ENCODE measurements at places on chromosomes 11 and 22.

GRCh38 chr22:21009638-21010425 lies 5.1 kb upstream of the P2RX6 start:
- DNase-seq = no peak

- no peak for DNase-seq
Measured at GRCh38 chr11:43736502-43737200, 56.1 kb downstream of the HSD17B12 start.

GRCh38 chr11:134339756-134340155 lies 8.0 kb downstream of the GLB1L2 start:
- DNase-seq = no peak

DNA sequence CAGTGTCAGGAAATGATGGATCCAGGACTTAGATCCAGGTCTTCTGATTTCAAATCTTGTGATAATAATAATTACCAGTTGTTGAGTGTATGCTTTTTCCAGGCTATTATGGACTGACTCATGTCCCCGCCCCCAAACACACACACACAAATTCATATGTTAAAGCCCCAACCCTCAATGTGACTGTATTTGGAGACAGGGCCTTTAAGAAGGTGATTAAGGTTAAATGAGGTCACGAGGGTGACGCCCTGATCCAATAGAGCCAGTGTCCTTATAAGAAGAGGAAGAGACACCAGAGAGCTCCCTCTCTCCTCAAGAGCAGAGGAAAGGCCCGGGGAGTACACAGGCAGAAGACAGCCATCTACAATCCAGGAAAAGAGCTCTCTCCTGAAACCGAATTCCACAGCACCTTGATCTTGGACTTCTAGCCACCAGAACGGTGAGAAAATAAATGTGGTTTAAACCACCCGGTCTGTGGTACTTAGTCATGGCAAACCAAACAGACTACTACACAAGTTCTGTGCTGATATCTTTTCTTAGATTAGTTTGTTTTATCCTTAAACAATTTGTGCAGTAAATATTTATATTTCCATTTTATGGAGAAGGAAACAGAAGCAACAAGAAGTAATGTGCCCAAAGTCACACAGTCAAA lies 8.2 kb downstream of the TMPRSS5 start:
- no peak for DNase-seq

DNA sequence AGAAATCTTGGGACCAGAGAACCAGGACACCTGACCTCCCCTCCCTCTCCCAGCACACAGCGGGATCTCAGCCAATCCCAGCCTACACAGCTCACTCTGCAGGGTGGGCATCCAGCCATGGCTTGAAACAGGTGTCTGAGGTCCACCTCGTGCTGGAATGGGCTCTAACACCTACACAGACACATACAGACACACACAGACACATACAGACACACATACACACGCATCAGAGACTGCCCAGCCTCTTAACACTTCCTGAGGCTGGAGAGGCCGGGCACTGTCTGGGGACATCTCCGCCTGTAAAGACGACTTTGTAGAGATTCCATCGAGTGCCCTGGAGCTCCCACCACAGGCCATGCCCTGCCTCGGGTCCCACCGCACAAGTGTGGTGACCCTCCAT lies 36.7 kb downstream of the CAPN1 start:
- no peak for DNase-seq

GRCh38 chr22:19182472-19183157 lies 4.1 kb upstream of the SLC25A1 start:
- DNase-seq = no peak

DNA sequence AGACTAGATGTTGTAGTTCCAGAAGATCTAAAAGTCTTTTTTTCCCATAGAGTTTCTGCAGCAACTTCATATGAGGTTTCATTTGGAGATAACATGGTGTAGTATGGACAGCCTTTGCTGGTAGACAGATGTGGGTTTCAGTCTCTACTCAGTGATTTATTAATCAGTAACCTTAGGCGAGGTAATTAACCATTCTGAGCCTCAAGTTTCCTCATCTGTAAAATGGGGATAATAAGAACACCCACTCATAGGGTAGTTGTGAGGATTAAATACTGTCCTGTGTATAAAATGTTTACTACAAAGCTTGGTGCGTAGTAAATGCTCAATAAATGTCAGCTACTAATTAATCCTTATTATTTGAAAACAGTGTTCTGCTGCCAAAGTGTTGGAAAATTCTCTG lies 16.8 kb downstream of the POU2F3 start:
- DNase-seq = no peak

DNA sequence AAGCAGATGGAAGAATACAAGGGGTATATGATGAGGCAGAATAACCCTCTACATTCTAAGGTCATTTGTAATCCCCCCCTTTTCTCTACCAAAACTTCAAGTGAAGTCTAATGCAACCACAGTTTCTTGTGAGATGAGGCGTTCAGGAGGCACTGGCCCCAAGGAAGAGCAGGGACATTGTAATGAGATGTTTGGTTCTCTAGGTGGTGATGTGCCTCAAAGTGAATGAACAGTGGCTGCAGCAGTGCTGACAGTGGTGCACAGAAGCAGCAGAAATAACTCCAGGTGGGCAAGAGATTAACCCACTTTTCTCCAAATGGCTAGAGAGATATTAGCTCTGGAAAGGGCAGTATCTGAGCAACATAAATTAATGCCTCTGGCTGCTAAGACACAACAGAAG lies 33.8 kb downstream of the PDGFD start:
- no peak for DNase-seq

GRCh38 chr11:113387605-113388211 lies at the start of gene ANKK1:
ANKK1 (plus strand) TSS chr11:113387779; CDS start chr11:113387885, 106 bp downstream.
- DNase-seq = no peak

GRCh38 chr22:49197505-49197904 lies 630.2 kb downstream of the BRD1 start:
- DNase-seq = no peak

GRCh38 chr11:36300650-36301049 lies 4.6 kb downstream of the PRR5L start:
- no peak for DNase-seq

DNA sequence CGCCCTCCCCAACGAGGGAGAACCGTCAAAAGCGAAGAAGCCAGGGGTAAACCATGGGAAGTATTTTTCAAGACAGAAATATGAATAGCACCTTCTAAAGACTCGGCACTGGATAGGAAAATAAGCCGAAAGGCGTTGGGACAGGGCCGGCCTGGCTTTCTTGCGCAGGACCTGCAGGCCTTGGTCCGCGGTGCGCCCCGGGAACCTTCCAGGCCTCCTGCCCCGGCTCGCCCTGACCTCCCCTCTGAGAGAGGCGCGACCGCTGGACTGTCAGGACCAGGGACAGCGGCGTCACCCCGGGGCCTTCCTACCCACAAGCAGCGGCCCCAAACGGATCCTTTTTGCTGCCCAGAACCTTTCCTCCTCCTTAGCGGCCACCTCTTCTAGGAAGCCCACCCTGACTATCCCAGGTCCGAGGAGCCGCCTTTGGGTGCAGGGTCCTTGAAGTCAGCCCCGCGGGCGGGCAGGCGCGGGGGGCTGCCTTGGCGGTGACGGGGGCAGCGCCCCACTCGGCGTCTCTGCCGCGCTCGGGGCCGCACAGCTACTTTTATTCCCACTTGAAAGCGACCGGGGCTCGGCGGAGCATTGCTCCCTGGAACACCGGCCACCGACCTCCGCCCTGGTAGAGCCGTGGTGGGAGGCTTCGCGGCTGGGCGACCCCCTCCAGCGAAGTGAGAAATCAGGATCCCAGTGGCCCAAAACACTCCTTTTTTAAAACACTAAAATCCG lies 650 bp upstream of the MAPK11 start:
- peak; percentile 69 for DNase-seq

- no peak for DNase-seq
Measured at GRCh38 chr11:71186806-71187205, 65.6 kb downstream of the SHANK2 start.

- DNase-seq = no peak
Measured at GRCh38 chr22:21450320-21450831, 16.8 kb upstream of the TMEM191C start.

Measured in stimulated activated naive CD8-positive, alpha-beta T cell treated with anti-CD3 and anti-CD28 coated beads, Interleukin-15, amount 100 ng/mL, for 72 hours (primary cell).